ENCODE measurements at places on chromosomes 7 and 10.

GRCh38 chr7:150862356-150862755, 10.0 kb downstream of the AOC1 start:
- no peak for DNase-seq

DNA sequence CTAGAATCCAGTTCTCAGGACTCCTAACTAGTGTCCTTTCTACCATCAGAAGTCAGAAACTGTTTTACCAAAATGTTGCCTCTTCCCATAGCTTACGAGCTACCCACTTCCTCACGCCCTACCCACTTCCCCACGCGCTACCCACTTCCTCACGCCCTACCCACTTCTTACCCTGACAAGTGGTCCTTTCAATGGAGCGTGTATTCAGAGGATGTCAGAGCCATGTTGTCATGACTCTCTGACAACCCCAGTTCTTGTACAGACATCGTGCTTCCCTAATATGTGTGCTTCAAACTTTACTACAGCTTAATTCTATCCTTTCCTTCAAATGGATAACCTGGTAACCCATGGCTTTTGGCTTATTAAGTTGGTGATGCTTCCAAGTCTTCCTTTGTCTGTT, 84.8 kb upstream of the PHF14 start:
- no peak for DNase-seq

DNA sequence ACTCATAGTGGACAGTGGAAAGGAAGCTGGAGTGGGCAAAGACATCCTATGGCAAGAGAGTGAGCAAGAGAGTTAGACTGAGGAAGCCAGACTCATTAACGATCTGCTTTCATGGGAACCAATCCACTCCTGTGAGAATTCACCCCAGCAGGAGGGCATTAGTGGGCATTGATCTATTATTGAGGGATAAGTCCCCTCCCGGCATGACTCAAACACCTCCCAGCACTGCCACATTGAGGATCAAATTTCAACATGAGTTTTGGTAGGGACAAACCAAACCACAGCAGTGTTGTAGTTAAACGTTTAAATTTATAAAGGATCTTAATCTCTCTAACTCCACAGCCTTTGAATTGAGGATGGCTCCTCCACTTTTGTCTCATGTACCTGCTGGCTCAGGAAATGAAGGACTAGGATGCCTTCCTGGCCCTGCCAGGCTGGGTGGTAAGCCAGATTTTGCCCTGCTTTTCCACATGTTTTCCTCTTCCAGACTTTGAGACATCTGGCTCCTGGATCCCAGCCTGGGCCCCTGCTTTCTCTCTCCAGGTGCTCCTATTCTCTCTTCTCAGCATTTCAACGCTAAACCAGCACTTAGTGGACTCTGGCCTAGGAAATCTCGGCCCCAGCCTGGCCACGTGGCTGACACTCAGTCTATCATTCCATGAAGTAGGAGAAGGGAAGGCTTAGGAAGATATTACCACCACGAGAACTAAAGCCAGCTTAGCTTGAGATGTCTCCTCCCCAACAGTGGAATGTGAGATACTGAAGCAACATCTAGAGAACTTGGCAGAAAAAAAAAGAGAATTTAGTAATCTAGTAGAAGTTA, 96.5 kb upstream of the PIP4K2A start:
- DNase-seq: no peak

GRCh38 chr10:6194311-6194710, 8.4 kb upstream of the PFKFB3 start:
- DNase-seq: no peak

DNA sequence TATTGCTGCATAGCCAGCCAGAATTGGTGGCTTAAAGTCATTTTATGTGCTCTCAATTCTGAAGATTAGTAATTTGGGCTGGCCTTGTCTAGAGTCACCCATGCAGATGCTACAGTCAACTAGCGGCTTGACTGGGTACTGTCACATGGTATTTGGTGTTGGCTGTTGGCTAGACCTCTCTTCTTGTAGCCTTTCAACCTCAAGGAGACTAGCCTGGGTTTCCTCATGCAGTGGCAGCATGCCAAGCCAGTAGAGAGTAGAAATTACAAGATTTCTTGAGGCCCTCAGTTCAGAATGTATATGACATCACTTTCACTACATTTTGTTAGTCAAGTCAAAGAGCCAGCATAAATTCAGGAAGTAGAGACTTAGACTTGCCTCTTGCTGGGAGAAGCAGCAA, 3.7 kb upstream of the ZNF800 start:
- peak; percentile 70 for DNase-seq

- DNase-seq: no peak
Measured at GRCh38 chr7:22193450-22193983, 163.4 kb downstream of the RAPGEF5 start.

DNA sequence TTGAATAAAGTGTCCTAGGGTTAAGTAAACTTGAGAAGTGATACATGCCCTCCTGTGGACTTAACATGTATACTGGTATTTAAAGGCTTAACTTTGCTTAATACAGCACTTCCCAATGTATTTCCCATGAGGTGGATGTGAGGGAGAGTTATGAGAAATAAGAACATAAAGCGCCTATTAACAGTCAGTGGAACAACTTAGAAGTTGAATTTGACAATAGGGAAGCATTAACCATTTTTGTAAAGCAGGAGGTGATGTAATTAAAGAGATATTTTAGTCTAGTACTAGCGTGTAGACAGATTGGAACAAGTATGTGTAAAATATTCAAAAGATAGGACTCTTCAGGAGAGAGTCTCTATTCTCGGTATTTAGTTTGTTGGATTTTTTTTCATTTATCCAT, 322.4 kb downstream of the GPR158 start:
- no peak for DNase-seq

- no peak for DNase-seq
Measured at GRCh38 chr7:155388561-155388960, 69.4 kb upstream of the EN2 start.

DNA sequence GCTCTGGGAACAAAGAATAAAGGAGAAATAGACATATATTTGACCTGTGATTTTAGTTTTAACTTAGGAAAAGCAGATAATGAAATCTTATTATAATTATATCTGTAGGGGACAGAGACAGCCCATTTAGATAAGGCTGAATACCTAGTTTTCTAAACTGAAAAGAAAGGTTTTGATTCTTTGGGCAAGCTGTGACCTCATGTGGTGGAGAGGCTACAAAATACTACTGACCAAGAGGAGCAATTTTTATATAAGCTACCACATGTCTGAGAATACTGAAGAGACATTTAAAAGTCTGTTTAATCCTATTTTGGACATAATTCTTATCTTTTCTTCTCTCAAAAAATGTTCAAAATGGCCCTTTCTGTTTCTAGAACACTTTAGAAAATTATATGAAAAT, 271.0 kb downstream of the MTERF1 start:
- DNase-seq: no peak

DNA sequence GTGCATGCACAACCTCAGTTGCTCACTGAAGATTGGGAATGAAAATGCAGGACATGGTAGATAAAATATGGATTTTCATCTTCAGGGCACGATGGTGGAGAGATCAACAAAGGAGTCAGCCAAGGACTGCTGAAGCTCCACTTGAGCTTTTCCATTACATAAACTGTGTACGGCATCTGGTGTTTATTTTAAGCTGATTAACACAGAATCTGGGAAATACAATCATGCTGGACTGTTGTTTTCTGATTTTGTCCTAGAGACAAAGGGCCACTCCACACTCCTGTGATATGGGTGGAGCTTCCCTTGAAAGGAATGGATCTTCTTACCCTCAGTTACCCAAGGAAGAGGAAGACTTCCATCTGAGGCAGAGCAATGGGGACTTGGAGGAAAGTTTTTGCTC, 120.6 kb downstream of the SAMD9 start:
- no peak for DNase-seq

DNA sequence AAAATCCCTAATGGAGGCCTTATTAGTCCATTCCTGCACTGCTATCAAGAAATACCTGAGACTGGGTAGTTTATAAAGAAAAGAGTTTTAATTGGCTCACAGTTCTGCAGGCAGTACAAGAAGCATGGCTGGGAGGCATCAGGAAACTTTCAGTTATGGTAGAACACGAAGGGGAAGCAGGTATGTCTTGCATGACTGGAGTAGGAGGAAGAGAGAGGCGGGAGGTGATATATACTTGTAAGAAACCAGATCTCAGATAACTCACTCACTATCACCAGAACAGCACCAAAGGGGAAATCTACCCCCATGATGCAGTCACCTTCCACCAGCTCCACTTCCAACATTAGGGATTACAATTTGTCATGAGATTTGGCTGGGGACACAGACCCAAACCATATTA, 35.8 kb downstream of the GNAI1 start:
- no peak for DNase-seq

GRCh38 chr7:144459635-144460034, 56.1 kb upstream of the NOBOX start:
- no peak for DNase-seq

- DNase-seq: no peak
Measured at GRCh38 chr7:114083166-114084001, 164.6 kb upstream of the PPP1R3A start.

- DNase-seq: no peak
Measured at GRCh38 chr7:117841611-117842010, 31.6 kb downstream of the CTTNBP2 start.

- DNase-seq: no peak
Measured at GRCh38 chr7:90624225-90624911, 28.2 kb downstream of the CDK14 start.

DNA sequence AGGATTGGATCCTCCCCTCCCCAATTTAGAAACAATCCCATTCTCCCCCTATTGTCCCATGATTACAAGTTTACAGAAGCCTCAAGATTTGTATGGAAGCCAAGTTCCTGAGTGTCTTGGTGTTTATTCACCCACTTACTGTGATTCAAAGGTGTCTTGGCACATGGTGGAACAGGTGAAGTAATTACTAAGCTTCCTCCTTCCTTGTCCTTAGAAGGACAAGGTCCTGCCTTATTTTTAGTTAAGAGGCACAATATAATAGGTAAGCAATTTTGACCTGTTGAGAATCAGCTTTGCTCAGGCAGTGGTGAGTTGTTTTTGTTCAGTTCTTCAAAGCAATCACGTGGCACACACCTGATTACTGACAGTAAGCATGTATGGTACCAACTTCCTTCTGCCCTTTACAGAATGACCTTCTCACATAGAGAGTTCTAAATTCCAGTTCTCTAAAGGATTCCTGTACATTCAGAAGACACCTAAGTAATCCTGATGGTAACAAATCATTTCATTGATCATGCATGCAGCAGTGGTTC, 60.7 kb upstream of the SLC13A1 start:
- DNase-seq: no peak

DNA sequence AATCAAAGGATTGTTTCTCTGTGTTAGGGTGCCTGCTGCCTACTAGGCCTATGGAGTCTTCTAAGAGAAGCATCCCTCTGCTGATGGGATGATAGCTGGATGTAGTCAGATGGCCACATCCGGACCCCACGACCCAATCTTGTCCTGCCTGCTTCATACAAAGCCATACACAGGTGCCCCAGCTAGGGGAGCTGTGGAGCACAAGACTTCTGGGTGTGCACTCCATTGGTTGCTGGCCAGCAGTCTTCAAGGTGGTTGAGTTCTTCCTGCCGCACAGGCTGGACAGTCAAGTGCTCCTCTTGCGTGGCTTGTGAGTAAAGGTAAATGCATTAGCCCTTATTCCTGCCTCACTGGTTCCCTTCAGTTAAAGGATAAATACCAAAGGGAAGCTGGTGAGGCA, 120.2 kb downstream of the TEX36 start:
- DNase-seq: peak; percentile 4

DNA sequence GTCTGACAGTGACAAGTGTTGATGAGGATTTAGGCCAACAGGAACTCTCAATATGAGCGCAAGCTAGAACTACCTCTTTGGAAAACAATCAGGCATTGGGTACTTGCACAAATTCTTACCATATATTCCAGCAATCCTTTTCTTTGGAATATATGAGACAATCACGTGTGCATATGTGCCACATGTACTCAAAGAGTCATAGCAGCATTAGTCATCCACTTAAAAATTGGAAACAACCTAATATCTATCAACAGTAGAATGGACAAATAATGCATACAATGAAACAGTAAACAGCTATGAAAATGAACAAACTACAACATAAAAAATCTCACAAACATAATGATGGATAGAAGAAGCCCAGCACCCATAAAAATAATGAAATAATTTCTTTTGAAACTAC, 179.7 kb downstream of the GLI3 start:
- no peak for DNase-seq

- peak; percentile 81 for DNase-seq
Measured at GRCh38 chr10:101062232-101063049, 652 bp downstream of the KAZALD1 start.

DNA sequence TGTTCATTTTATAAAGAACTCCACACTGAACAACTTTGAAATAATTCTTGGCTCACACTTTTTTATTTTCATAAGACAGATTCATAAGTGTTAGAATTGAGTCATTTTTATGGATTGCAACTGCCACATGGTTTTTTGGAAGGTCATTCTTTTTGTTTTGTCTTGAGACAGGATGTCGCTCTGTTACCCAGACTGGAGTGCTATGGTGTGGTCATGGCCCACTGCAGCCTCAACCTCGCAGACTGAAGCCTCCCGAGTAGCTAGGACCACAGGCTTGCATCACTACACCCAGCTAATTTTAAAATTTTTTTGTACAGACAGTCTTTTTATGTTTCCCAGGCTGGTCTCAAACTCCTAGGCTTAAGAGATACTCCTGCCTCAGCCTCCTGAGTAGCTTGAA, 20.3 kb downstream of the BMS1 start:
- no peak for DNase-seq

DNA sequence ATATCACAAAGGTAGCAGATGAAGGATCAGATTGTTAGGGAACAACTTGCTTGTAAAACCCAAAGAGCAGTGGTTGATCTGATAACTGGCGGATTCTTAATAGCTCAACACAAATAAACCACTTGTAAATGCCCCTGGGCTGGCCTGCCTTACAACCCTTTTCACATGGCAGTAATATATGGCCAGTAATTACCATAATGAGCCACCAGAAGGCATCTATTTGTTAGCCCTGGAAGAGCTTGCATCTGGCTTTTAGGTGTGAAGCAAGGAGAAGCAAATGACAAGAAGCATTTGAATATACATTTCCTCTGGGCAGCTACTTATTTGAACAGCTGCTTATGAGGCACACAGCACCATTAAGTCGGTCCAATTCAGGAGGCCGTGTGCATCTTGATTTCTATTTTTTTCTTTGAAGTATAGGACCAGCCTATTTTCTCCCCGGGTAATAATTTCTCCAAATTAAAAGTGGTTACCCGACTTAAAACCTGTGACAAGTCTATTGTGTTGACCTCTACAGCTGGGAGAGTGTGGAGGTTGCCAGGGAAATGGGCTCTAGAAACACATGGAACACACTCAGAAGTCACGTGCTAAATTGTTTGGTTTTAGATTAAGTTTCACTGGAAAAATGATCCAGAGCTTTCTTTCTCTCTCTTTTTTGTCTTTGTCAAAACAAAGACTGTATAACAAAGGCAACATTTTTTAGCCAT, 113.4 kb downstream of the SEM1 start:
- peak; percentile 1 for DNase-seq

- DNase-seq: no peak
Measured at GRCh38 chr7:82212466-82212865, 231.1 kb downstream of the CACNA2D1 start.

GRCh38 chr10:87767253-87767652, 50.8 kb downstream of the ATAD1 start:
- DNase-seq: no peak

- no peak for DNase-seq
Measured at GRCh38 chr10:96964131-96964530, 132.0 kb downstream of the LCOR start.
